ENCODE measurements at places on chromosomes 2 and 18.

GRCh38 chr2:219205981-219206327 is 628 bp upstream of the ZFAND2B start:
- DNase-seq: no peak

GRCh38 chr18:41324020-41324791 is 630.8 kb upstream of the PIK3C3 start:
- no peak for DNase-seq

GRCh38 chr2:231666171-231667095 is 41.9 kb upstream of the PTMA start:
- peak; percentile 26 for DNase-seq

GRCh38 chr2:17195016-17195415 is 323.2 kb downstream of the RAD51AP2 start:
- no peak for DNase-seq

GRCh38 chr2:85243101-85244072 is 84.4 kb downstream of the TGOLN2 start:
- DNase-seq: peak; percentile 5

DNA sequence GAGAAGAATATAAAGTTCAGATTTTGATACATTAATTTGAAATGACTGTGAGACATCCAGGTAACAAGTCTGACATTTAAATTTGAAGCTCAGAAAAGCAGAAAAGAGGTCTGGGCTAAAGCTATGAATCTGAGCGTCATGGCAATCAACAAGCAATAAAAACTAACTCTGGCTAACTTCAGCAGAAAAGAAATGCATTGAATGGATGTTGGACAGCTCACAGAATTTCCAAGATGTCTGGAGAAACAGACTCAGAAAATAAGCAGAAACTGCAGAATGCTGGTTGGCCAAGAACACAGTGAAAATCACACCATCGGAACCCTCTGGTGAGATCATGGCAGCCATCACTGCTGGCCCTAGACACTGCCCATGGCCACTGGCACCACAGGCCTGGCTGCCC is 366.6 kb downstream of the METTL4 start:
- DNase-seq: no peak

DNA sequence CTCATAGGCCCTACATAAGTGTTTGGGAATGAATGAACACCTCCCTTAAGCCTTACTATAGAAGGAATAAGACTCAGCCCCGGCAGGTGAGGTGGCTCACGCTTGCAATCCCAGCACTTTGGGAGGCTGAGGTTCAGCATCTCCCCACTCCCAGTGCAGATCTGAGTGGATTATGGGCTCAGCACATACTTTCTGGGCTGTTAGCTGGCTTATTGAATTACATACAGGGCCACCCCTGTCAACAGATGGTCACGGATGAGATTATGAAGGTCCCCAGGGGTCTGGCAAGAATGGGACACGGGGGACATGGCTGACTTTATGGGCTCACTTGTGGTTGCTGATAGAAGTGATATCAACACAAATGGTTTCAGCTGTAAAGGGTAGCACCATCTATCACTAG is 322.3 kb downstream of the TSN start:
- no peak for DNase-seq

DNA sequence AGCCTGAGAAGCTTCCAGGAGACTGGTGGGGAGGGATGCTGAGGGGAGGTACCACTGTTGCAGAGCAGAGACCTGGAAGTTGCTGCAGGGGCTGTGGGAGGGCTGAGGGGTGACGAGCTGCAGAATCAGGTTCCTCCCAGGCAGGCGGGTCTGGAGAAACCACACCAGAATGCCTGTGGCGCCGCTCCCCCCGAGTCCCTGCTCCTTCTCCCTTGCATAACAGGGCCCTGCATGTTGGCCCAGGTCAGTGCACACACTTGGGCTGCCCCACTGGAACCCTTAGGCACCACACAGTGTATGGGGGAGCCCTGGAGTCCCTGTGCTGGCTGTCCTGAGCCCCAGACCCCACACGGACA is 60.4 kb downstream of the ARL4C start:
- no peak for DNase-seq

- no peak for DNase-seq
Observed at GRCh38 chr2:107132070-107132469, 246.1 kb upstream of the ST6GAL2 start.

GRCh38 chr2:86476918-86477317 is 35.7 kb downstream of the KDM3A start:
- no peak for DNase-seq

DNA sequence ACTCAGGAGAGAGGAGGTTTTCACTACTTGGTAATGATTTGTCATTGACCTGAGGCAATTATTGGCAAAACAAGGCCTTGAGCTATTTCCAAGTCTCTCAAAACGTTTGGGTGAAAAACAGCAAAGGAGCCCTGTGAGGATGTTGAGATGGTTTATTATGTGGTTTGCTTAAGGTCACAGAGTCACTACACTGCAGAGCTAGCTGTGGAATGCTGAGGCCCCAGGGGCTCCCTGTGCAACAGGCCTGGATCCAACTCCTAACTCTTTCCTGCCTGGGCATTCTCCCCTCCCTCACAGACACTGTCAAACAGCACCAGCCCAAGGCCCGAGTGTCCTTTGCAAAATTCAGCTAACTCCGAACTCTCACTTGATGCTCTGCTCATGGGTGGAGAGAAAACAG is 754.6 kb upstream of the SOX11 start:
- DNase-seq: no peak

- DNase-seq: no peak
Observed at GRCh38 chr2:20231598-20232026, 6.7 kb upstream of the SDC1 start.

- no peak for DNase-seq
Observed at GRCh38 chr2:20448246-20448976, 1.5 kb downstream of the RHOB start.

- no peak for DNase-seq
Observed at GRCh38 chr2:230205721-230206120, 14.1 kb downstream of the SP110 start.

GRCh38 chr18:3827236-3827845 is 377.4 kb downstream of the TGIF1 start:
- DNase-seq: no peak

DNA sequence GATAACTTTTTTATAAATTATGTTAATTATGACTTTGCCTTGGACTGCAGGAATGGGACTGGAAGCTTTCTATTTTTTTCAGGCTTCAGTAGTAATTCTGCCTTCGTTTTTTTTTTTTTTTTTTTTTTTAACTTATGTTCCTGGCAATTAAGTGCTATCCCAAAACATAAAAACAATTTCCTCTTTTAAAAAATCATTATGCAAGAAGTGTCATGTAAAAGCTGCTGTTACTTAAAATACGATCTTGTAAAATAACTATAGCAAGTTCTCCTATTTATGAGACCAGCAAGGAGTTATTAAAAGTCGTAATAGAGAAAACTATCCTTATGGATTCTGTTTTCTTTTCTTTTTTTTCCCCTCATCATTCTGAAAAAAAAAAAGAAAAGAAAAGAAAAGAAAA is 301.6 kb upstream of the FBXO11 start:
- DNase-seq: no peak

DNA sequence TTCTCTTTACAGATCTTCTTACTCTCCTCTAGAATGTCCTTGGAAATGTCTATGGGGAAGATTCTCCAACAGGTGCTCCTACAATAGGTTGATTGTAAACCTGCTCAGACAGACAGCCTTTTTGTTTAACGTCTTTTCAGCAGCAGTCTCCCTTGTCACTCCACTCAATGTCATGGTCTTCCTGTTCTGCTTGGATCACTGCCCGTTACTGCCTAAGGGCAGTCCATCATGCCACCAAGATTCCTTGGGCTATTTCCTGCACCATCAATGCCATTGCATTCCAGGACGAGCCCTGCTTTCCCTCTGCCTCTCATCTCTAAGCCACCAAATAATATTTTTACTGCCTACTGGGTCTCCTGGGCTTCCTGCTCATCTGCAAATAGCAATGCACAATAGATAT is 97.4 kb upstream of the GALNT5 start:
- no peak for DNase-seq

GRCh38 chr18:6659963-6660725 is 69.4 kb upstream of the ARHGAP28 start:
- no peak for DNase-seq

DNA sequence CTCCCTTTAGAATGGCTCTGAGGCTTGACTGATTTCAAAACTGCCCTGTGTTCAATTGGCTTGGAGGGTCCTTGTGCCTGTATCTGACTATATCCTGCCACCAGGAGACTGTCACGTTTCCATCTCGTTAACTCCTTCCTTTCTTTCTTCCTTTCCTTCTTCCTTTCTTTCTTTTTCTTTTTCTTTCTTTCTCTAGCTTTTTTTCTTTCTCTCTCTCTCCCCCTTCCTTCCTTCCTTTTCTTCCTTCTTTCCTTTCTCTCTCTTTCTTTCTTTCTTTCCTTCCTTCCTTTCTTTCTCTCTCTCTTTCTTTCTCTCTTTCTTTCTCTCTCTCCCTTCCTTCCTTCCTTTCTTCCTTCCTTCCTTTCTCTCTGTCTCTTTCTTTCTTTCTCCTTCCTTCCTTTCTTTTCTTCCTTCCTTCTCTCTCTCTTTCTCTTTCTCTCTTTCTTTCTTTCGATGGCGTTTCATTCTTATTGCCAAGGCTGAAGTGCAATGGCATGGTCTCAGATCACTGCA is 38.1 kb upstream of the EML6 start:
- DNase-seq: no peak

- DNase-seq: no peak
Observed at GRCh38 chr2:224751996-224752698, 36.0 kb upstream of the CCDC195 start.

DNA sequence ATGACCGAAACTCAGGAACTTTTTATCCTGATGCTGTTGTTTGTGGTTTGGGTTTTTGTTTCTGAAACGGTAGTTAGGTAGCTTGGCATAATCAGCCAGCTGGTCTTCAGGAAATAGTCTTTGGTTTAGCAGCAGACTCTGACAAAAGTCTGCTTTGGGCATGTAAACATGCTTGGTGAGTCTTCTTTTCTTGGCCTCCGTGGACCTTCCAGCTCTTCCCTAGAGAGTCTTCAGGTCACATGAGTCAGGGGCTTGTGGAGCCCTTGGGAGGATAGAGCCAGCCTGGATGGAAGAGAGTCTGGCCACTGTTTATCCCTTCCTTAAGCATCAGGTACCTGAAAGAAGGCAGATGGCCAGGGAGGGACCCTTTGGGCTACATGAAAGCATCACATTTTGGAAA is 154.5 kb downstream of the MGAT5 start:
- DNase-seq: no peak

DNA sequence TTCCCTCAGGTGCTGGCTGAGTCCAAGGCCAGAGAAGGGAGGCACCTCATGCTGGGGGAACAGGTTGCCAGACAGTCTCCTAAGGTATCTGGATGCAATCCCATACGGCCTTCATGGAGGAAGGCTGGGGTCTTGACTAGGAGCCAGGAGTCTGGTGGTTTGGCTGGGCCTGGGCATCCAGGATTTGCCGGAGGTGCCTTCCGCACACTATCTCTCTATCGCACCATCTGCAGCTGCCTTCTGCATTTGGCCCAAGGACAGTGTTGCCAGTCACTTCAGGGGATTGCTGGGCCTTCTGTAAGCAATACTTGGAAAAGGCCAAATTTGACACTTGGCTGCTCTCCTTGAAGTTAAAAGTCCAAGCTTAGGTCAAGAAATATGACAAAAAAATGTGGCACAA is 327.2 kb downstream of the EN1 start:
- DNase-seq: no peak

- no peak for DNase-seq
Observed at GRCh38 chr2:198135481-198135934, 331.1 kb downstream of the PLCL1 start.

DNA sequence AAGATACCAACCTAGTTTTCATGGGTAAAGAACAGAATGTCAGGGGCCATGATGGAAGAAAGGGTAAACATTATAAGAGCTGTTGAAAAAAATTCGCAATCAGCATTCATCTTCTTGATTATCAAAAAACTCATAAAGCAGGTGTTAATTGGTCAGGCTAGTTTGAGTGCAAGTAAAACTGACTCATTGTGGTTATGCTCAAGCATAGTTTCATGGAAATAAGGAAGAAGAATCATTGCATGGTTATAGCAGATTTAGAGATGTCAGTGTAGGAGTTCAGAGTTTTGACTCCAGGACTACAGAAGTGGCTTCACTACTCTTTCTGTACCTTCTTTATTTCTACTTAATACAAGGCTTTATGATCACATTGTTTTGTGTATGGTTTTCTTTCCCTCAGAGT is 26.9 kb upstream of the CDH19 start:
- no peak for DNase-seq

DNA sequence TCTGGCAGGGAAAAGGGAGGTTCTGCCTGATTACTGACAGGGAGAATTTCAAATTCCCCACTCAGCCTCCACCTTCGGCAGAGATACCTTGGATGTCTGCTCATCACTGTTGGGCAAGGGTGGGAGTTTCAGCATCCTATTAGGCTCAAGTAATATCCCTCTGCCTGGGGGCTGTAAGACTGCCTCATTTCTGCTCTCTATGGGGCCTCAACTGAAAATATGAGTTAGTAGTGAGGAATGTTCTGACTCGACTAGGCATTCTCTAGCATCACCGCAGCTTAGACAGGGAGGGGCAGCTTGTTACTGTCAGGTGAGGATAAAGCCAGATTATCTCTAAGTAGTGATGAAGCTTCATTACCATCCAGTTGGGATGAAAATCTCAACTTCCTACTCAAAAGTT is 87.7 kb upstream of the LRP1B start:
- DNase-seq: no peak

DNA sequence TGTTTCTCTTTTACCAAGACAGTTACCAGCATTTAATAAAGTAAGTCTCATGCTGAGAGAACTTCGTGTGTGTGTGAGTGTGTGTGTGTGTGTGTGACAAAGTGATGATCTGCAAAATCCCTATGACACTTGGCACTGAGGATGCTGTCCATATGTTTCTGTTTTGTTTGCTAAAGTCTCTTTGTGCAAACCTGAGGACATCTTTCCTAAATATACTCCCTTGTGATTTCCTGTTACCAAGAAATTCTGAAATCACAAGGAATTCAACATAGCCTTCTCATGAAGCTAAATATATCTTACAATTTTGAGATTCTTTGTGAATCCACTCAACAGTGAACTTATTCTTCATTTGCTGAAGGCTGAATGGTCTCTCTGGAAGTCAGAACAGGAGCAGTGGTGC is 1359.7 kb upstream of the NRXN1 start:
- DNase-seq: no peak

DNA sequence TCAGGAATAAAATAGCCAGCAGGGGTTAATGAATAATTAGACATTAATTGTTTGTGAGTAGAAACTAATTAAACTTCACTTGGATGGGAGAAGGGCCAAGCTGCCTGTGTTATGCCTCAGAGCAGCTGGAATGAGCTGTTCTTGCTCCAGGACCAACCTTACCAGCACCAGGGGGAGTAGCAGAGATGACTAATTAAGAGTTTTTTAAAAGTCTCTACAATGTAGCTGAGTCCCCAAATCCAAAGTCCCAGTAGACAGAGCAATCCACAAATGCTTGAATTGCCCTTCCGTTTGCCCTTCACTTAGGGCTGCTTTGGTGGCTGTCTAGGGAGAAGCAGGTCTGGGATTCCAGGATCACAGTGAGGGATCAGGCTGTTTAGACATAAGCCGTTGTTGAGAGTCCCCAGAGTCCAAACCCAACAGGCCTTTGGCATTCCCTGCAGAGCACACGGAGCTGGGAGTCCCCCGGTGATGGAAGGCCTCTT is 59.4 kb downstream of the RHOB start:
- DNase-seq: no peak
